Activated CD8-positive, alpha-beta memory T cell treated with anti-CD3 and anti-CD28 coated beads for 4 hours (primary cell): ENCODE measurements at places on chromosomes 12 and 14.

DNA sequence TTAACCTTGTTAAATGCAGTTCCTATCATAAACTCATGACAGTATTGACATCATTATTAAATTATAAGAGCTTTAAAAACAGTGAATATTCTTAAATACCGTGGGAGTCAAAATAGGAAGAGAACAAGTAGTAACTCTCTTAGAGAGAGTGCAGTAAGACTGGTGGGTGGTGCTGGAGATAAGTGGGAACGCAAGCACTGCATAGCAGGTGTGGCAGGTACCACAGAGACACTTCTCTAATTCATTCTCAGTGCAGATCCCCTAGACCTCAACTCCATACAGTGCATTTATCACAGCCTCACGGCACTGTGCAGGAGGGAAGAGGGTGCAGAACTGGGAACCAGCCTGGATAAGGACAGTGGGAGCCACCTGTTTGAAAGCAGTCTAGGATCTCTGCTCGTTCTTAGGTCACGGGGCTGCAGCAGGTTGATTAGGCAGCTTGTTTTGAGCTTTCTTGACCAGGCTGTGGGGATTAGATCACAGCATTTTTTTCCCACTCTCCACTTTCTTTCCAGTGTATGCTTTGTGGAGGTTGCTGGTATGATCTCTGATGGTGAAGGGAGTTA, 165.6 kb downstream of the PRKCH start:
- DNase-seq, result no peak

- no peak for DNase-seq
Observed at GRCh38 chr12:39435531-39435930, 7.4 kb downstream of the KIF21A start.

GRCh38 chr12:50627491-50627890, 122.7 kb downstream of the DIP2B start:
- DNase-seq, result no peak

- no peak for DNase-seq
Observed at GRCh38 chr14:54654605-54655004, 87.7 kb downstream of the SAMD4A start.

- DNase-seq, result no peak
Observed at GRCh38 chr12:65787056-65787865, 37.0 kb upstream of the HMGA2 start.

DNA sequence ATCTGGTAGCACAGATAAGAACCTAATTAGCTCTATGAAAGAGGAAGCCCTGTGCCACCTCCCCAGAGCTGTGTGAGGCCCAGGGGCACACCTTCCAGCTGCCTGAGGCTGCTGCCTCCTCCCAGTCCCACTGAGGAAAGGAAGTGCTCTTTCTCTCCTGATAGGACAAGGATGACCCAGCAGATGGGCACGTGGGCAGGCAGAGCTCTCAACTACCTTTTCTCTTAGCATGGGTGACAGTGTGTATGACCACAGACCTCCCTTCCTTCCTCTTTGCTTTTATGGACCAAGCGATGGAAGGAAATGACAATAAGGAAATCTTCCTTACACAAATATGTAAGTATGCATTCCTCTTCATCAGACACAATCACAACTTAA, 127.6 kb upstream of the AMIGO2 start:
- DNase-seq, result no peak

- DNase-seq, result no peak
Observed at GRCh38 chr14:78450669-78451318, 280.6 kb downstream of the NRXN3 start.

DNA sequence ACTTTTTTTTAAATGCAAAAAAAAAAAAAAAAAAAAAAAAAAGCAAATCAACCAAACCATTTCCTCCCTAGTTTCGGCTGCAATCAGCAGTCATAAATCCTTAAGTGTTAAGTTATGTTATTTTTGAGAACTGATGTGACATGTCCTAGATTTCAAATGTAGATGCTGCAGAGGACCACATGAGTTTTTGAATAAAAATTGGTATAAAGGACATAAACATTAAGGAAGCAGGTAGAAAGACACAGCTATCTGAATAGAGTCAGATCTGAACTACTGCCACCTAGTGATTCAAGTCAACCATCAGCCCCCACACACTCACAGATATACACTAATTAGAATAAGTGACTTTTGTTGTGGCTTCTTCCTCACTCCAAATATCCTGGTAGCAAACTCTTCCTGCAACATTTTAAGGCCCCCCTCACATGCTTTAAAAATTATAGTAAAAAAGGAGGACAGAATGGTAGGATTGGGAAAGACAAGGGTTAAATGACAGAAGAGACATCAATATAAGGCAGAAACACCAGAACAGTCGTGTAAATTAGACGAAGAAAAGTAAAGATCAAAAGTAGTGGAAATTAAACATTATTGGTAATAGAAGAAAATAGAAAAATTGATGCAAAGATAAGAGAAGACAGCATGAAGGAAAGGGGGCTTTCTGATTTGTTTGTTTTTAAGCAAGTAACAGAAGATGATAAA, 394.5 kb upstream of the ATP2B1 start:
- no peak for DNase-seq

DNA sequence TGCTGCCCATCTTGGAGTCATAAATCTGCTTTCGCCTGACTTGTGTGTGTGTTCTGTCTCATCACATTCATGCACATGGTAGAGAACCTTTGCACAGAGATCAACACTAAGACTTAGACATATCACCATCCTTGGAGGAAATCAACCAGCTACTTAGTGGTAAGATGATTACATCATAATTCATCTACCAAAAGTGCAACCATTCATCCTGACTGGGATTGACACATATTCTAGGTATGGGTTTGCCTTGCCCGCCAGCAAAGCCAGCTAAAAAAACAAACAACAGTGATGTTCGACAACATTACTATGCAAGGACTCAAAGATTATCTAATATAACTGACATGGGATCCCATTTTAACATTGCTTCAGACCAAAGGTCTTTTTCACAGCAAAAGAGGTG, 228.7 kb downstream of the NUAK1 start:
- no peak for DNase-seq

DNA sequence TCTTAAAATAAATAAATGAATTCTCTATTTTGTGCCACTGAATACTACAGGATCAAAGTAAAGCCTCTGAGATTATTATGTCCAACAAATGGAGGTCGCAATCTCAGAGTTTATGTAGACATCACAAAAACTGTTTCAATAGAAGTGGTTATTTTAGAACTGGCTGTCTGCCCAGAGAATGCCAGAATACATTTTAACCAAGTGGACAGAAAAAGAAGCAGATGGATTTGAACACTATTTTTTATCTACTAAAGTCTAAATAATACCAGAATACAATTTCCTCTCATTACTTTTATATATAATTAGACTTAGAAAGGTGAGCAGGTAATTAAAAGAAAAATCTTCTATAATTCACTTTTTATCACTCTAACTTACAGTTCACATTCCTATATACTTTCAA, 118.3 kb downstream of the MED13L start:
- no peak for DNase-seq

- no peak for DNase-seq
Observed at GRCh38 chr12:24560831-24561271, 388.1 kb downstream of the BCAT1 start.

DNA sequence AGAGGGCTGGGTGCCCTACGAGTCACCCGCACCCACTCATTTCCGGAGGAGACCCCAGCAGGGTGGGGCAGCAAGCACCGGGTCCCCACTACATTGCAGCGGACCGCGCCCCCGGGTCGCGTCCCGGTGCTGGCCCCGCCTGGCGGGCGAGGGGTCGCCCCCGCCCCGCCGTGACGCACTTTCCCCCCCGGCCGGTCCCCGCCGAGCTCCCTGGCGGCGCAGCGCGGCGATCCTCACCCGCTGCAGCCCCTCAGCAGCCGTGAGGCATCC, 106.1 kb downstream of the PRICKLE1 start:
- DNase-seq, result no peak

DNA sequence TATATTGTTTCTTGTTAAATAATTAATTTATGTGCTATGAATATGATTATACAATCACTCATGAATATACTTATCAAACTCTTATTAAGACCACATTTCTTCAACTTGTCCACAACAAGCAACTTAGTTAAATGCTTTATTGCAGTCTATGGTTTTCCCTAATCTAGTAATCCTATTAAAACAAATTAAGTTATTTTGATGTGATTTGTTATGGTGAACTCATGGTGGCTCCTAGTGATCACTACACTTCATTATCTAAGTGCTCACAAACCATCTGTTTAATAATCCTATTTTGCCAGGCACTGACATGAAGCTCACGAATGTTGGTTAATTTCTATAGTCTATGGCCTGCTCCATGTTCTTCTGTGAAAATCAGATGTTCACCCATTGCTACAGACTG, 42.9 kb downstream of the INSM2 start:
- DNase-seq, result no peak

- no peak for DNase-seq
Observed at GRCh38 chr12:87967871-87968270, 61.3 kb downstream of the C12orf50 start.

GRCh38 chr12:75549989-75550388, 38.6 kb upstream of the KRR1 start:
- DNase-seq, result no peak
